ENCODE measurements at places on chromosomes 5 and 9. TPM values are rescaled to one million over a fixed set of nuclear protein-coding genes. Genes with fewer than 3 reads are reported as not detected.

DNA sequence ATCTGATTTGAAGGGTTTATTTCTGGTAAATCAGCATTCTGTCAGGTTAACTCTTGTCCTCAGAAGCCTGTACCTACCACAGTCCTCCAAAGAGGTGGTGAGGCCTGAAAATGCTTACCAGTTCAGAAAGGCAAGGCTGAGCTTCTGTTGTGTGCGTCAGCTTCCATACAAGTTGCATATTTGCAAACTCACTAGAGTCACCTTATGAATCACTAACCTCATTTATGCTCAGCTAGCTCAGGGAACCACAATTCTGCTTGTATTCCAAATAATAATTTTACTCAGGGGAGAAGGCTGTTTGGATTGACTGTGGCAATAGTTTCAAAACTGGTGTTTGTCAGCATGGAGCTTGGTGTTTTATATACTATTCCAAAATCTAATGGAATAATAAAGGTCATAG is 355.1 kb upstream of the RFX3 start:
- H3K4me3 ChIP-seq, result no peak overlapping the region
- H3K4me1 ChIP-seq, result peaks cover 19% of the 10 kb centered on the region
- no peaks in the 10 kb centered on the region for H3K27me3 ChIP-seq
- no peaks in the 10 kb centered on the region for H3K36me3 ChIP-seq
- H3K27ac ChIP-seq, result no peak overlapping the region

GRCh38 chr5:97388794-97389193 is 205.7 kb upstream of the RIOK2 start:
- no peak for DNase-seq
- no peaks in the 10 kb centered on the region for H3K27me3 ChIP-seq
- no peak overlapping the region for H3K4me3 ChIP-seq
- no peaks in the 10 kb centered on the region for H3K36me3 ChIP-seq

DNA sequence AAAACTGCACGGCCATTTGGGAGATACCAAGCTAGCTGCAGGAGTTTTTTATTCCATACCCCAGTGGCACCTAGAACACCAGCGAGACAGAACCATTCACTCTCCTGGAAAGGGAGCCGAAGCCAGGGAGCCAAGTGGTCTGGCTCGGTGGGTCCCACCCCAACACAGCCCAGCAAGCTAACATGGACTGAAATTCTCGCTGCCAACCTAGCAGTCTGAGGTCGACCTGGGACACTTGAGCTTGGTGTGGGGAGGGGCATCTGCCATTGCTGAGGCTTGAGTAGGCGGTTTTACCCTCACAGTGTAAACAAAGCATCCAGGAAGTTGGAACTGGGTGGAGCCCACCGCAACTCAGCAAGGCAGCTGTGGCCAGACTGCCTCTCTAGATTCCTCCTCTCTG is 108.9 kb upstream of the CHD1 start:
- peak; percentile 57 for DNase-seq
- H3K4me1 ChIP-seq, result peaks cover 5% of the 10 kb centered on the region
- H3K27ac ChIP-seq, result no peak overlapping the region

- no peak overlapping the region for H3K27ac ChIP-seq
- peaks cover 50% of the 10 kb centered on the region for H3K4me1 ChIP-seq
- no peak overlapping the region for H3K4me3 ChIP-seq
- DNase-seq, result no peak
- no peaks in the 10 kb centered on the region for H3K36me3 ChIP-seq
Measured at GRCh38 chr9:94909250-94909894, 182.9 kb downstream of the AOPEP start.

DNA sequence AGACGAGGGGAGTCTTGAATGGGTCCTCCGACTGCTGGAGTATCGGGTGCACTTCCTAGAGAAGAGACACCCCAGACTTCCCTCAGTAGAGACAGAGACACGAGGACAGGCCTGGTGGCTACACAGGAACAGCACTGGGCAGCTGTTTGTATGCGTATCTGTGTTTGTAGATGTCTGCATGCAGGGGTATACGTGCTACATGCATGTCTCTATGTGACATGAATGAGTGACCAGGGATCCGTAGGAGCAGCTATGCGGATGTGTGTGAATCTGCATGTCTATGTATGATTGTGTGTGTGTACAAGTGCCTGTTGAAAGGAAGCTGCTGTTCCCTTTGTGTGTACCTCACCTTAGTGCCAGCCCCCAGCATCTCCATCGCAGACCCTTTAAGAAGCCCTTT is 31.2 kb downstream of the CNTFR start:
- peak overlapping the region; percentile 70 for H3K27ac ChIP-seq
- H3K4me1 ChIP-seq, result peaks cover 51% of the 10 kb centered on the region
- DNase-seq, result peak; percentile 53
- H3K4me3 ChIP-seq, result no peak overlapping the region
- no peaks in the 10 kb centered on the region for H3K36me3 ChIP-seq

- peak; percentile 79 for DNase-seq
- H3K27me3 ChIP-seq, result no peaks in the 10 kb centered on the region
- H3K4me1 ChIP-seq, result no peaks in the 10 kb centered on the region
- no peak overlapping the region for H3K4me3 ChIP-seq
Measured at GRCh38 chr5:42767491-42768105, 11.0 kb downstream of the CCDC152 start.

DNA sequence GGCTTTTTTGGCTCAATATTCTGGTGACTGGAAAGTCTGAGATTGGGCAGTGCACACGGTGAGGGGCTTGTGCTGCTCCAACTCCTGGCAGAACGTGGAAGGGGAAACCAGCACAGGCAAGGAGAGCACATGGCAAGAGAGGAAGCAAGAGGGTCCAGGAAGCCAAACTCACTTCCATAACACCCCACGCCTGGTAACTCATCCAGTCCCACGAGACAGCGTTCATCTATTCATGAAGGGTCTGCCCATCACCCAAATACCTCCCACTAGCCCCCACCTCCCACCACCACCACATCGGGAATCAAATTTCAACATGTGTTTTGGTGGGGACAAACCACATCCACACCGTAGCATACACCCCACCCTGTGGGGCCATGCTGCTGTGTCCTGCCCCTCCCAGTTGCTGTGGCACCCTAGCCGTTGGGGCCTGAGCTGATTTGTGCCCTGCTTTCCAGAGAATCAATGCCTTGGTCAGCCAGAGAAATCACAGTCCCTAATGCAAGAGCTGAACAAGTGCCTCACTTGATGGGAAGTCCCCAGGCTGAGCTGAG is 27.3 kb downstream of the PROP1 start:
- H3K27me3 ChIP-seq, result no peaks in the 10 kb centered on the region
- no peak for DNase-seq
- no peak overlapping the region for H3K4me3 ChIP-seq

- H3K27me3 ChIP-seq, result no peaks in the 10 kb centered on the region
- H3K4me1 ChIP-seq, result peaks cover 5% of the 10 kb centered on the region
- H3K36me3 ChIP-seq, result no peaks in the 10 kb centered on the region
- H3K27ac ChIP-seq, result no peak overlapping the region
Measured at GRCh38 chr9:72551306-72551705, 29.9 kb downstream of the TMC1 start.

- H3K27ac ChIP-seq, result no peak overlapping the region
- H3K4me1 ChIP-seq, result peaks cover 10% of the 10 kb centered on the region
- H3K27me3 ChIP-seq, result no peaks in the 10 kb centered on the region
Measured at GRCh38 chr5:38809388-38810359, 36.1 kb upstream of the OSMR start.

DNA sequence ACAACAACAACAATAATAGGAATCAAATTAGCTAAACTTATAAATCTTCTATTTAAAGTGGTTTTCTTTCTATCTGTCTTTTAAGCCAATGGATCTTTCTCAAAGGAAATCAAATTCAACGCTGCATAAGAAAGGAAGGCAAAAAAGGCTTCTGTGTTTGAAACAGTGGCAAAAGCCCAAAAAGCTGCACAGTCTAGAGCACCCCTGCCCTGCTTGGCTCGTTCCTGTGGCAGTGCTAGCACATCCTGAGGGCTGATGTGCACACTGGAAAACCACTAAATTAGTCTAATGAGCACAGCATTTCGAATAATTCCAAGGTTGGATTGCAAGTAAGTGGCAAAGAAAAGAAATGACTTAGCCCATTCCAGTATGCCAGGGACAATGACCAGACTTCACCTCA is 80.7 kb downstream of the AP3B1 start:
- no peak overlapping the region for H3K27ac ChIP-seq
- H3K36me3 ChIP-seq, result peaks cover 20% of the 10 kb centered on the region
- H3K27me3 ChIP-seq, result no peaks in the 10 kb centered on the region
- H3K4me1 ChIP-seq, result no peaks in the 10 kb centered on the region
- H3K4me3 ChIP-seq, result no peak overlapping the region

- DNase-seq, result no peak
- no peaks in the 10 kb centered on the region for H3K4me1 ChIP-seq
- no peak overlapping the region for H3K27ac ChIP-seq
- H3K27me3 ChIP-seq, result no peaks in the 10 kb centered on the region
Measured at GRCh38 chr9:117734523-117735314, 30.5 kb downstream of the TLR4 start.

DNA sequence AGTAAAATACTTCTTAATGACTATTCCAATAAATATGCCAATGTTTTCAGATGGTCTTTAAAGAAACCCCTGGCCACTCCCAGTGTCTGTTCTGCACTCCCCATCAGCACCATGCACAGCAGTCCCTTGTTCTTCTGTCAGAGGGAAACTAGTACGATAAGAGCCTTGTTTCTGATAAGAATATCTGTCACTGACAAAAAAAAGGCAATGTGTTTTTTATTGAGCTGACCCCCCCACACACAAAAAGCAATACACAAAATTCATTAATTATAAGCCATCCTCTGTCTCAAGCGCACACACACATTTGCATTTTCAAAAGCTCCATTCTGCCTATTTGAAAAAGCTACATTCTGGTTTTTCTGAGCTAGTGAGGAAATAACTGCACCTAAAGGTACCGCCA is 119.1 kb downstream of the ENC1 start:
- H3K27ac ChIP-seq, result no peak overlapping the region
- DNase-seq, result no peak
- no peak overlapping the region for H3K4me3 ChIP-seq
- peaks cover 18% of the 10 kb centered on the region for H3K4me1 ChIP-seq
- no peaks in the 10 kb centered on the region for H3K27me3 ChIP-seq

- no peak for DNase-seq
- H3K4me1 ChIP-seq, result no peaks in the 10 kb centered on the region
- H3K36me3 ChIP-seq, result no peaks in the 10 kb centered on the region
- H3K4me3 ChIP-seq, result no peak overlapping the region
Measured at GRCh38 chr9:70195456-70195855, 63.3 kb upstream of the SMC5 start.

The UBE2QL1 gene
- total RNA-seq, result 0.02 TPM

The NR2F1 gene
- 18.2 TPM for total RNA-seq

The SLC36A2 gene
- not detected for total RNA-seq

The SCGB3A2 gene
- not detected for total RNA-seq

The TOPORS gene
- 29.1 TPM for total RNA-seq

The RNF183 gene
- total RNA-seq, result not detected

The RLN2 gene
- total RNA-seq, result not detected

The IL17B gene
- total RNA-seq, result 1.5 TPM

Data from SJCRH30 (cell line).